ENCODE measurements at places on chromosomes 13 and 19. TPM values are rescaled to one million over a fixed set of nuclear protein-coding genes. Genes with fewer than 3 reads are reported as not detected.

The HSH2D gene
- not detected for total RNA-seq

The GPR183 gene
- not detected for total RNA-seq

The ZNF677 gene
- total RNA-seq, result 19.1 TPM

The FGF22 gene
- total RNA-seq, result not detected

The TJP3 gene
- total RNA-seq, result not detected

The TUBB4A gene
- not detected for total RNA-seq

Data from cardiac atrium fibroblast (primary cell).